Activated CD4-positive, alpha-beta T cell treated with anti-CD3 and anti-CD28 coated beads, Interleukin-2, amount 50 U/mL, for 1 hour (primary cell): ENCODE measurements at places on chromosomes 12 and 14.
A peak's percentile ranks its signal among the peaks of the same experiment; 100 is the strongest.

GRCh38 chr12:68334132-68334531 is 2.0 kb upstream of the MDM1 start:
- DNase-seq: no peak

DNA sequence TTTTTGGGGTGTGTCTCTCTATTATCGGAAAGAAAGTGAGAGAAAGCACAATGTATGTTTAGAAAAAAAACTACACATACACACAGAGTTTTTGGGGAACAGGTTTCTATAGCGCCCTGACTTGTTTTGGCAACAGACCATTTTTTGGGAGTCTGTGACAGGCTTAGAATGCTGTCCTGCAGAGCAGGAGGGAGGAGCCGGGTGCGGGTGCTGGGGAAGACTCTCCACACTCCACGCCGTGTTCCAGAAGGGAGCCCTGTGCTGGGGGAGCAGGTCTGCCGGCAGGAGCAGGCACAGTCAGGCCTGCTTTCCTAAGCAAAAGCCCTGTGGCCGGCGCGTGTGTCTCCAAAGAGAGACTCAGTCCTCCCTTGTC is 26.5 kb downstream of the CD9 start:
- no peak for DNase-seq

- no peak for DNase-seq
Observed at GRCh38 chr14:44607701-44608100, 100.6 kb upstream of the FSCB start.

DNA sequence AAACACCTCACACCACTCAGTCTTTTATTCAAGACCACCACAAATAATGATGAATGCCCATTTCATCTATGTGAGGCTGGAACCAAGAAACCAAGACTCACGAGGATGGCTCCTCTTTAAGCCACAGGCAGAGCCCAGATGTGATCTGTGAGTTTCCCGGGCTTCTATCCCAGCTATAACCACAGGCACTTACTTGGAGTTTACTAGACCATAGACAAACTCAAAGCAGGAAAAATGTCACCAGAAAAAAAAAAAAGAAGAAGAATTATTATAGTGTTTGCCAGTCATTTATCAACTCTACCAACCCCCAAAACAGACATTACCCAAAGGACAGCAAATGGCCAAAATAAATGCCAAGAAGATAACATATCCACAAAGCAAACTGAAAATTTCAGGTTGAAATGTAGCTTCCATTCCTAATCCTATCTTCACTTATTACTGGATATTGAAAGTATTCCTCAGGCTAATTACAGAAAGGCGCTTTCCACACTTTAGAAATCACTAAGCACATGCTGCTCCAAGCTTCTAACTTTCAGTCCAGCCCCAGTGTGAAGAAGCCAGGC is 44.7 kb downstream of the ZFYVE1 start:
- DNase-seq: no peak

- no peak for DNase-seq
Observed at GRCh38 chr12:7101047-7101693, 7.8 kb downstream of the C1RL start.

DNA sequence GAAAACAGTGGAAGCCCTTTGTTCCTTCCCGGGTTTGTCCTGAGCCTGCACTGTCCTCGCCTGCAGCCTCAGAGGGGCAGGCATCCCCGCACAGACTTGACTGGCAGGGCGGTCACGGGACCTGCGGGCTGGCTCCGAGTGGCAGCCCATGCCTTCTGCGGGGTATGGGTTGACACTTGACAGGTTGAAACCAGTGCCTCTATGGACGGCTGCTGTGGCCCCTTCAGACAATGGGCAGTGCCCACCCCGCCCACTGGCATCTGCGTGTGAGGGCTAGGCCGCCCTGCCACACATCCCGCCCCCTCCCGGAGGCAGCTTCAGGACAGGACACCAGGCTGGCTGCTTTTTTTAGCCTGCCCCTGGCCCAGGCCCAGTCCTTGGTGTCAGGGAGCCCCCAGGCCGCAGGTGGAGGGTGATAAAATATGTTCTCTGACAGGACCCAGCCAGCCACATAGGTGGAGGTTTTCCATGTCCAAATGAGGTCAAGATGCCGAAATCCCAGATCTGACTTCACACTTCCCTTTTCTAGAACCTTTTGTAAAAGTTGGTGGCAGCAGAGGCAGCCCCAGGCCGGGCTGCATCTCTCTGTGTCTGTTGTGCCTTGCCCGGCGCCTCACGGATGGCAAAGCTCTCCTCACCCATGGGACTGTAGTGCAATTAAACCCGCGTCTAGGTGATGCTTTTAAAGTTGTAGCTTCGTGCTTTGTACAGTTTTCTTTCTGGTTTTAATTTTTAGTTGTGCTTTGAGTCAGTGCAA is 10.0 kb downstream of the ANKRD9 start:
- DNase-seq: no peak

GRCh38 chr14:24255931-24256711 is 6.9 kb downstream of the TGM1 start:
- no peak for DNase-seq

- DNase-seq: peak; percentile 60
Observed at GRCh38 chr12:122834921-122835749, at the start of gene HIP1R. TSS of gene HIP1R (plus strand) at chr12:122835457. CDS start at chr12:122835551, 94 bp downstream.

GRCh38 chr14:101854366-101854765 is 92.9 kb downstream of the PPP2R5C start:
- DNase-seq: no peak

- no peak for DNase-seq
Observed at GRCh38 chr14:65833267-65833880, 420.8 kb downstream of the FUT8 start.

DNA sequence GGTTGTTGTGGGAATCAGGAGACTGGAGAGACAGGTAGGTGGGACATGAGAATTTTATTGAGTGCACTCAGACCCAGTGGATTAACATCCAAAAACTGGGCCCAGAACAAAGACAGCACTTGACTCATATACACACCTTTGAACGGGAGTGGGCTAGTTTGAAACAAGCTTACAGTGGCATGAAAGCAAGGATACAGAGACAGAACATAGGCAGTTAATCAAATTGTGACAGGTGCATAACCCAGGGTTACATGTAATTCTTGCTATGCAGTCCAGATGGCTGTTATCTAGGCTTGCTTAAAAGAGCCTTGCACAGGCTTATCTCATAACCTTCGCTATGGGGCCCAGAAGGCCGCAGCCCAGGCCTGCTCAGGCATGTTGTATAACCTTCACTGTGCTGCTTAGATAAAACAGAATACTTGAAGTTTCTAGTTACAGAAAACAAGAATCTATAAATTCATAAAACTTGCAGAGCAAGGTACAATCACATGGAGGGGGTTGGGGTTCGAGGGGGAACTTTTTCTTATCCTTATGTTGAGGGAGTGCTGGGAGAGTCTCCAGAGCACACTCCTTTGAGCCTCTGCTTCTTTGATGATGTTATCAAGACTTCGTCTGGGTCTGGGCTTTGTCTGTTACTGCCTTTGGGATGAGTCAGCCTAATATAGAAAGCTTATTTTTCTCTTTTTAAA is 81.7 kb downstream of the TNFAIP2 start:
- DNase-seq: no peak

GRCh38 chr12:20006871-20007730 is 361.2 kb upstream of the PDE3A start:
- DNase-seq: no peak

DNA sequence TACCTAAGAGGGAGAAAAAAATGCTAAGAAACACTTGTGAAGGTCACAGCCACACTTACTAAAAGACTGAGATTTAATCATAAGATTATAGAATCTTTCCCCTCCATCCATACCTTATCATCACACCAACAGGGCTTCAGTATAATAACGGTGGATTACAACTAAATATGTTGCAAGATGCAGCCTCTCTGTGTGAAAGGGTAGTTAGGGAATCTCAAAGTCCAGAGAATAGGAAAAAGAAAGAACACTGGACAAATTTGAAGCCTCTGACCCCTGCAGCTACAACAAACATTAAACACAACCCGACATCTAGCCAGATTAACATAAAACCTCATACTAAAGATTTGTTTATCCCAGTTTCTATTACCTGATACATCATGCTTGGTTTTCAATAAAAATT is 181.0 kb downstream of the C12orf42 start:
- no peak for DNase-seq

DNA sequence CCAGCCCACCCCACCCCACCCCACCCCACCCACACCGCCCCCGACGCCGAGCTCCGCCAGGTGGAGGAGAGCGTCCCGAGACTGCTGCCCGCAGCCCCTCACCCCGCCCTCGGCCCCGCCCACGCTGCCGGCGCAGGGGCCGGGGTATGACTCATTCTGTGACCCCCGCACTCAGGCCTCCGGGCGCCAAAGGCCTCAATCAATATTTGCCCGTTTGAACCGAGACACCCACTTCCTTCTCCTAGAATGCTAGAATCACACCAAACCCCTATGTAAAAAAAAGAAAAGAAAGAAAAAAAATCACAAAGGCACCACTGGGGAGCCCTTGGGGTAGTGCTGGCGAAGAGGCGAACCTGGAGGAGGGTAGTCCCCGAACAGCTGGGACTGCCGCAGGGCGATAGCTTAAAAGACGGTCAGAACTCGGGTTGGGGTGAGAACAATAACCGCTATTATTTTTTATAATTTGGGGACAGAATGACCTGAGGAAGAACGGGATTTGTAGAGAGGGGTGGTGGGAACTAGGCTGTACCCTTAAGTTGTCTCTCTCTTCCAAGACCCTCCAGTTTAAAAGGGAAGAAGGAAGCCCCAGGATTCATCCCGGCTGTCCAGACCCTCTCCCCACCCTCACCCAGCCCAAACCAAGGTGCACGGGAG is 894 bp downstream of the KRT8 start:
- DNase-seq: peak; percentile 20

- DNase-seq: no peak
Observed at GRCh38 chr14:89190765-89191513, 226.1 kb downstream of the FOXN3 start.
